ENCODE measurements at places on chromosomes 1 and 21.

DNA sequence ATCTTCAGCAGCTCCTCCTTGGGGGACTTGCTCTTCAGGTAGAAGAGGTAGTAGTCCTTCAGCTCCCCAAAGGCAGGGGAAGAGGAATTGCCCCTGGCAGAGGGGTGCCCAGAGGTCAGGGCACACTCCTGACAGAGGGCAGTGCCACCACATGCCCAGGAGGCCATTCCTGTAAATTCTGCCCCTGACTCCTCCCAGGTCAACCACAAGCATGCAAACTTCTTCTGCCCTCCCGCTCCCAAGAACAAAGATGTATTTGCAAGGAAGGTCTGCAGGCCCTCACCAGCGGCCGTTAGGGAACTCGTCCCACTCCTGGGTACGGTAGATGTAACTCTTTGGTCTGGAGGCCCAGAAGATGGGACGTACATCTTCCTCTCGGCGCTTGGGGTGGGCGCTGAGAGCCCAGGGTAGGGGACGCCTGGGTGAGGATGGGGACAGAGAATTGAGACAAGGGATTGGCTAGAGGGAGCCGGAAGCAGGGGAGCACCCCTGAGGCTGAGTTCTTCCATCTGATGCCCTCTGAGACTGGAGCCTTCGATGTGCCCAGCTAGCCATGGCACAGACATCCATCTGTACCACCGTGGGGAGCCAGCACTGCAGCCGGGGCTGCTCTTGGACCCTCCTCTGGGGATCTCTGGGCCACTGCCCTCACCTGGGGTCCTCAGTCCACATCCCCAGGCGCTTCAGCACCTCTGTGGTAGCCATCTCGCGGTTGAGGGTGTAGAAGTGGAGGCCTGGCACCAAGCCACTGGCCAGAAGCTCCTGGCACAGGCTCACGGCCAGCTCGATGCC is 11.1 kb downstream of the MTHFR start:
- no peak for DNase-seq

DNA sequence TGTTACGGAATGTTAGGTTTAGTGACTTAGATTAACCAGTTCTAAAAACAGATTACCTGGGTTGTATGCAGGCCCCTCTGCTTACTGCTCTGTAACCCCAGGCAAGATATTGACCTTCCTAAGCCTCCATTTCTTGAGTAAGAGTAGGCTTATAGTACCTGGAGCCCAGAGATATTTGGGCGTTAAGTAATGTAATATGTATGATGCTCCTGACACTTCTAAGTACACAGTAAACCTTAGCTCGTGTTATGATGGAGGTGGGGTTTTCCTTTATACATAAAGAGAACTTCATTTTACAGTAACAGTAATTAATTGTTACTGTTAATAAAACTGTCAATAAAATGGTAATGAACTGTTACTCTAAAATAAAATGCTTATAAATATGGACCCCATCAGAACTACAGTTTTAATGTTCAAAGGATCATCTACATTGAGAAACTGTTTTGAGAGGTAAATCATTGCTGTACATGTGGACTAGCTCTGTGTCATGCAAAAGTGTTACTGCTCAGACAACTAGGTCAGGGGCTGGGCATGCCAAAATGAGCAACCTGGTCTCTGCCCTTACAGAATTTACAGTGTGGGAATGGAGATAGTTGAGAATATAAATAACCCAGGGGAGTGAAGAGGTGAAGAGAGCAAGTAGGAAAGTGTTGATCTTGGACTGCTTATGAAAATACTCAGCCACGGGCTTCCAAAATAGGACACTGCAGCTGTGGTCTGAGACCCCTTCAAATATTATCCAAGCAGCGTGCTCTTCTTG is 26.6 kb downstream of the LRRC8C start:
- no peak for DNase-seq

GRCh38 chr1:238895911-238896310 is 490.5 kb upstream of the CHRM3 start:
- no peak for DNase-seq

DNA sequence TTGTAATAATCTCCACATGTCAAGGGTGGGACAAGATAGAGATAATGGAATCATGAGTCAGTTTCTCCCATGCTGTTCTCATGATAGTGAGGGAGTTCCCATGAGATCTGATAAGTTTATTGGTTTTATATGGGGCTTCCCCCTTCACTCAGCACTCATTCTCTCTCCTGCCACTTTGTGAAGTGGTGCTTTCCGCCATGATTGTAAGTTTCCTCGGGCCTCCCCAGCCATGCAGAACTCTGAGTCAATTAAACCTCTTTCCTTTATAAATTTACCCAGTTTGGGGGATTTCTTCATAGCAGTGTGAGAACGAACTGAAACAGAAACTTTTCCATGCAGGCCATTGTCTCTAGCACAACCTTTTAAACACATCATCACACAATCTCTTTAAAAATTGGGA is 221.5 kb upstream of the BRINP3 start:
- no peak for DNase-seq

- no peak for DNase-seq
Observed at GRCh38 chr1:162696286-162696862, 64.1 kb downstream of the DDR2 start.

DNA sequence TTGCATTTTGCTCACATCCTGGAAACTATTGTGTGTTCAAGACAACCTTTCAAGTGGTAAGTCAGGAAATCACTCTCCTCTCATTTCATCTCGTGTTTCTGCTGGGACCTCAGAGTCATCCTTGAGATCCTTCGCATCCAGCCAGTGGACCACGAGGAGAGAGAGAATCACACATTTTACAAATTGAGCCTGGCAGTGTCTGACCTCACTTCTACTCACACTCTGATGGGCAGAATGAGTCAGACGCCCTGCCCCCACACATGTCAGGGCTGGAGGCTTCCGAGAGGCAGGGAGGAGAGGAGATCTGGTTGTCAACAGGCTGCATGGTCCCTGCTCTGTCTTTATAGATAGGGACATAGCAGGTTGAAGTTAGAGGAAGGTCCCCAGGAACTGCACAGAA is 509.7 kb downstream of the AJAP1 start:
- no peak for DNase-seq

DNA sequence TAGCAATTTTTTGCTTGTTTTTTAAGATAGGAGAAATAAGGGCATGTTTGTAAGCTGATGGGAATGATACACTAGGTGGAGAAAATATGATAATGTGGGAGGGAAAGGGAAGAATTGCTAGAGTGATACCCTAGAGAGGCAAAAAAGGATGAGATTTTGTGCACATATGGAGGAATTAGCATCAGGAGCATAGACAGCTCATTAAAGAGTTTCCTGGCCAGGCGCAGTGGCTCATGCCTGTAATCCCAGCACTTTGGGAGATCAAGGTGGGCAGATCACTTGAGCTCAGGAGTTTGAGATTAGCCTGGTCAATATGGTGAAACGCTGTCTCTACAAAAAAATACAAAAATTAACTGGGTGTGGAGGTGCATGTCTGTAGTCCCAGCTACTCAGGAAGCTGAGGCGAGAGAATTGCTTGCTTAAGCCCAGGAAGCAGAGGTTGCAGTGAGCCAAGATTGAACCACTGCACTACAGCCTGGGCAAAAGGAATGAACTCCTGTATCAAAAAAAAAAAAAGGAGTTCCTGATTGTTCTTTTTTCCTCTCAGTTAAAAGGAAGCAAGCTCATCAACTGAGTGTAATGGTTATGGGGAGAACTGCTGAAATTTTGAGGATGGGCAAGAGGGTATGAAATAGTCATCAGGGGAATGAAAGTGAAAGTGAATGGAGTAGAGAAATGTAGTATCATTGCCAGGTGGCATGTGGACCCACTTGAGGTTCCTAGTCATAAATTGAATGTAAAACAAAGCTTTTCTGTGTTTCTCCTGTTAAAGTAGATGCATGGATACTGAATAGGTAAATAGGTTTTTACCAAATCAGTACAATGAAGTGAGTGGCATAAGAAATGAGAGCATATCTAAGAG is 35.5 kb downstream of the SH3GLB1 start:
- no peak for DNase-seq

DNA sequence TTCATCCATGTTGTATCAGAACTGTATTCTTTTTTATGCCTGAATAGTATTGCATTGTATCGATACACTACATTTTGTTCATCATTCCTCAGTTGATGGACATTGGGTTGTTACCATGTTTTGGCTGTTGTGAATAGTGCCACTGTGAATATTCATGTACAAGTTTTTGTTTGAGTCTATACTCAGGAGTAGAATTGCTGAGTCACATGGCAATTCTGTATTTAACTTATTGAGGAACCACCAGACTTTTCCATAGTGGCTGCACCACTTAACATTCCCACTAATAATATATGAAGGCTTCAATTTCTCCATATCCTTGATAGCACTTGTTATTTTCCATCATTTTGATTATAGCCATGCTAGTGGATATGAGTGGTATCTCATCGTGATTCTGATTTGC is 56.2 kb downstream of the ALG6 start:
- no peak for DNase-seq

GRCh38 chr1:163657719-163658118 is 336.0 kb downstream of the NUF2 start:
- DNase-seq = no peak

DNA sequence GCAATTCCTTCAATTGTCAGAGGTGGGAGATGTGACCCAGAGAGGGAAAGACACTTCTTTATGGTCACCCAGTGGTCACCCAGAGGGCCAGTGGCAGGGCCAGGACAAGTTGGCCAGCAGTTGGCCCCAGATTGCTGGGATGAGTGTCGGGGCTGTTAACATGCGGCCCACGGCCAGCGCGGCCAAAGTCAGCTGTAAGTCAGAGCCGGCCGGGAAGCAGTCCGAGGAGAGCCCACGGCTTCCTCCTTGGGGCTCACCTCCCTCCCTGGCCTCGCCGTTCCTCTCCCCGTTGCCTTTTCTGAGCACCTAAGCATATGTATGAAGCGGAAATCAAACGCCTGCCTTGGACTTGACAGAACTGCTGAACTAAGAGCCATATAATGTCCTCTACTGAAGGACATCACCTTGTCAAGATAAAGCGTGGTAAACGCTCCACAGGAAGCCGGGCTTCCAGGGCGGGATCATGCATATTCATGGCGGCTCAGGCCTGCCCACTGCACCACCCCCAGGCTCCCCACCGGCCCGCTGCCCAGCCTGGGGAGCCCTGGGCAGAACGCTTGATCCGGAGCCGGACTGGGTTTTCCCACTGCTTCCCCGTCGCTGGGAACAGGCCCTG is 245.4 kb upstream of the POU3F1 start:
- no peak for DNase-seq

GRCh38 chr1:91130256-91130985 is 108.6 kb upstream of the ZNF644 start:
- no peak for DNase-seq
